ENCODE measurements at places on chromosomes 4 and X. TPM values are rescaled to one million over a fixed set of nuclear protein-coding genes. Genes with fewer than 3 reads are reported as not detected.

The PPP4R3C gene
- not detected for total RNA-seq

The CXXC4 gene
- total RNA-seq = 0.39 TPM

The GLRB gene
- total RNA-seq = 0.33 TPM

The CRMP1 gene
- not detected for total RNA-seq

The KIT gene
- total RNA-seq = 2.0 TPM

The PROM1 gene
- total RNA-seq = not detected

The CENPE gene
- total RNA-seq = 4.2 TPM

The LRP2BP gene
- 1.2 TPM for total RNA-seq

The SASH3 gene
- total RNA-seq = not detected

The ART3 gene
- total RNA-seq = not detected

The SHROOM2 gene
- 28.8 TPM for total RNA-seq

The GLUD2 gene
- total RNA-seq = 0.54 TPM

The APBB2 gene
- total RNA-seq = 56.3 TPM

The TMEM154 gene
- total RNA-seq = 10.2 TPM

The CDX4 gene
- not detected for total RNA-seq

The F11 gene
- total RNA-seq = not detected

The TEX13D gene
- not detected for total RNA-seq

The AR gene
- not detected for total RNA-seq

The ABCB7 gene
- total RNA-seq = 23.1 TPM

The TMEM156 gene
- total RNA-seq = not detected

The TRPC5OS gene
- total RNA-seq = not detected

The ADRA2C gene
- total RNA-seq = 0.39 TPM

The USP38 gene
- total RNA-seq = 36.5 TPM

The SPATA4 gene
- not detected for total RNA-seq

The OTC gene
- total RNA-seq = not detected

The GPR173 gene
- 6.7 TPM for total RNA-seq

The S100G gene
- total RNA-seq = not detected

The MAGEA6 gene
- total RNA-seq = not detected

The MYOZ2 gene
- total RNA-seq = not detected

The SSX3 gene
- total RNA-seq = not detected

The UGT2B10 gene
- not detected for total RNA-seq

The KCND1 gene
- 0.11 TPM for total RNA-seq

The USP17L18 gene
- not detected for total RNA-seq

The ENPP6 gene
- not detected for total RNA-seq

All from placental epithelial cell (primary cell).